Neural crest cell (in vitro differentiated cells): ENCODE measurements at places on chromosomes 2 and 18.
A peak's percentile ranks its signal among the peaks of the same experiment; 100 is the strongest.

DNA sequence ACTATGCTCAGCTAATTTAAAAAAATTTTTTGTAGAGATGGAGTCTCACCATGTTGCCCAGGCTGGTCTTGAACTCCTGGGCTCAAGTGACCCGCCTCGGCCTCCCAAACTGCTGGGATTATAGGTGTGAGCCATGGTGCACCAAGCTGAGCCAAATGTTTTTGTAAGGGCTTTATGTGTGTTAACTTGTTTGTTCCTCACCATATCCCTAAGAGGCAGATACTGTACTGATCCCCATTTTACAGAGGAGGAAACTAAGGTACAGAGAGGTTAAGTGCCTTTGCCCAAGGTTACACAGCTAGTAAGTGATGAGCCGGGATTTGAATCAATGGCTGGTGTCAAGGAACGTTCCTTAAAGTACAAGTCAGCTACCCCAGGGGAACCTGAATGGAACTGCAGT, 85.3 kb upstream of the KLF7 start:
- H3K27ac ChIP-seq = no peak overlapping the region
- peaks cover 36% of the 10 kb centered on the region for H3K4me1 ChIP-seq
- H3K27me3 ChIP-seq = peaks cover 2% of the 10 kb centered on the region
- H3K4me3 ChIP-seq = no peak overlapping the region
- DNase-seq = no peak

DNA sequence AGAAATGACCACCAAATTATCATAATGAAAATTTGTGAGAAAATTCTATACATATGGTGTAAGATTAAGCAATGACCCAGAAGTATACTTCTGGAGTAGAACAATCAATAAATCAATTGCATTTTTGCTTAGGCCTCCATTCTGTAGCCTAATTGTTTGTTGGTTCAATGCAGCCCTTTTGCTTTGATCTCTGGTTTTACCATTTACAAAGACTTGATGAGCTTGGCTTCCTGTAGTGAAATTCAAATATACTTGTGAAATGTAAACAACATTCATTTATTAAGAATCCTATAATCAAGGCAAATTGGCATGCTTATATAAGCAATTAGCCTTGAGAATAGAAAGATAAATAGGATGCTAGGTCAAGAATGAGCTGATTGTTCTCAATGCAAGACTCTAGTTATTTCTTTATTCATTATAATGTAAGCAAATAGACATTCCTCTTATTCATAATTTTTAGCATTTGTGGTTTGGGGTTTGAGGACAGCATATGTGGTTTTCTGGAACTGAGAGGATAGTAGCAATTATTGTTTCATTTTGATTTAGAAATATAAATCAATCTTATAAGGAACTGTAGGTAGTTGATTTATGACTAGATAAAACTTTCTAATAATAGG, 9.7 kb downstream of the FMNL2 start:
- no peaks in the 10 kb centered on the region for H3K27me3 ChIP-seq
- H3K4me1 ChIP-seq = peaks cover 43% of the 10 kb centered on the region

DNA sequence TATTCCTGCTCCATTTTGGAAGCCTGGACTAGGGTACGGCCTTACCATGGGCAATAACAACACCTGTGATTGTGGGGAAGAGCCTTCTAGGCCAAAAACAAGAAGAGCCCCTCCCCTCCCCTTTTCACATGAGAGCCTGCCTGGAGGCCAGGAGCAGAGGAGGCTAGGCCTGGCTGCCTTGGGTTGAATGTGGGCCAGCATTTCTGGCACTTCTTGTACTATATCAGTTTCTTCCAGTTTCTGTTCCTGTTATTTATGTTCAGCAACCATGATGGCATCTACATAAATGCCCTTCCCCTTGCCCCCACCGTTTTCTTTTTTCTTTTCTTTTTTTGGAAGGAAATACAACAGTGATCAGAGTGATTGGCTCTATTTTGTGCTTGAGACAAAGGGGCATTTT, 58.4 kb downstream of the KCTD18 start:
- H3K4me1 ChIP-seq = peaks cover 3% of the 10 kb centered on the region
- no peak overlapping the region for H3K4me3 ChIP-seq
- no peak for DNase-seq
- H3K27ac ChIP-seq = no peak overlapping the region

DNA sequence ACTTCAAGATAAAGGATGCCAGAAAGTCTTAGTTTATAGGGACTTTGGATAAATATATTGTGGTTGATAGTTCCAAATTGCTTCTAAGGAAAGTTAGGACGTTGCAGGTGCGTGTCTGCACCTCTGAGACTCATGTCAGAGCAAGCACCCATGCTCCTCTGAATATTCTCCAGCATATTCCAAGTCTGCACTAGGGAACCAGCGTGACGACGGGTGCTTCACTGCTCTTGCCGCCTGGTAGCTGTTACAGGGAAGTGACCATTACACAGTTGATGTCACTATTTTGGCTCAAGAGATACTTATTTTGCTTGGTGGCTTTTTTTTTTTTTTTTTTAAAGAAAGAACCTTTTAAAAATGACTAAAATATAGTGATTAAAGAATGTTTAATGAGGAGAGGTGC, 35.6 kb downstream of the GATA6 start:
- H3K4me3 ChIP-seq = no peak overlapping the region
- H3K4me1 ChIP-seq = peaks cover 7% of the 10 kb centered on the region
- DNase-seq = no peak
- H3K27ac ChIP-seq = no peak overlapping the region
- H3K36me3 ChIP-seq = no peaks in the 10 kb centered on the region

DNA sequence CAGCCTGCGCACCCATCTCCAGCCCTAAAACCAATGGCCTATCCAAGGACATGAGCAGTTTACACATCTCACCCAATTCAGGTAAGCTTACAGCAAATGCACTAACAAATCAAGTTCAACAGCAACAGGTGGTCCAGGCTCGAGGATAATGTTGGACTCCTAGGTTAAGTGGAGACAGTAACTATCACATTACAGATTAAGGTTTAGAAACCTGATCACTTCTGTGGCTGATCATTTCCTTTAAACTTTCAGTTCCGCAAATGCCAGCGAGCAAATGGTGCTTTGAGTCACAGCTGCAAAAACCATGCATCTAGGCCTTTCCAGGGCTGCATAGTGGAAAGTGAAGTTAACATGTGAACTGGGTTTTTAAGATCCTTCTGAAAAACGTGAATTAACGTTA, 259.4 kb downstream of the GBX2 start:
- no peak for DNase-seq
- H3K4me3 ChIP-seq = no peak overlapping the region
- no peaks in the 10 kb centered on the region for H3K27me3 ChIP-seq
- peaks cover 12% of the 10 kb centered on the region for H3K36me3 ChIP-seq

DNA sequence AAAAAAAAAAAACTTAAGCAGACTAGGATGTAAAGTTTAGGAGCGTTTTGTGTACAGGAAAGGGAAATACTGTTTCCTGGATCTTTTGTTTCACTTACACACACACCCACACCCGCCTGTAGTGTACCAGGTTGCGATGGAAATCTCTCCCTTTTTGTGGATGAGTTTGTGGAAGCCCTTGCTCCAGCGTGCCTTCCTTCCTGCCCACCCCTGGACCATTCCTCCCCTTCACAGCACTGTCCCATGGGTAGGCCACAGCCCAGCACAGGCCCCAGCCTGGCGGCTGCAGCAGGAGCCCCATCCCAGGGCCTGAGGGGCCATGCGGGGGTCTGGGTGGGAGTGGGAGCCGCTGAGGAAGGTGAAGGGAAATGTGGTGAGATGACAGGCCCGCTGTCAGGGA, 15.1 kb downstream of the MALL start:
- H3K27ac ChIP-seq = no peak overlapping the region
- H3K4me3 ChIP-seq = no peak overlapping the region
- no peak for DNase-seq
- H3K4me1 ChIP-seq = no peaks in the 10 kb centered on the region
- no peaks in the 10 kb centered on the region for H3K36me3 ChIP-seq

DNA sequence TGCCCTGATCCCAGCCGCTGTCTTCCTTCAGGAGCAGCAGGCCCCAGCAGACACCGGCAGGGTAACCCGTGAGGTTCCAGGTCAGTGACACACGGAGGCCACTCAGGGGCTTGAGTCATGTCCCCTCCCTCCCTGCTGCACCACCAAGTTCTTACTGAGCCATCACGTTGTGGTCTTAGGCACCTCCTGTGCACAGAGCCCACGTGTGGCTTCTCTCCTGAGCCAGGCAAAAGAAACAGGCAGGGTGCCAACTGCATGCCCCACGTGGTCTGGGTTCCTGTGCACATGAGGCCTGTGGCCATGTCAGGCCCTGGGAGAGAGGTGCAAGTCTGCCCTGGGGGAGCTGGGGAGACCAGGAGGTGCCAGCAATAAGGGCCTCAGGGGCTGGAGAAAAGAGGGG, 264.8 kb downstream of the KLHL29 start:
- no peak overlapping the region for H3K4me3 ChIP-seq
- DNase-seq = no peak

DNA sequence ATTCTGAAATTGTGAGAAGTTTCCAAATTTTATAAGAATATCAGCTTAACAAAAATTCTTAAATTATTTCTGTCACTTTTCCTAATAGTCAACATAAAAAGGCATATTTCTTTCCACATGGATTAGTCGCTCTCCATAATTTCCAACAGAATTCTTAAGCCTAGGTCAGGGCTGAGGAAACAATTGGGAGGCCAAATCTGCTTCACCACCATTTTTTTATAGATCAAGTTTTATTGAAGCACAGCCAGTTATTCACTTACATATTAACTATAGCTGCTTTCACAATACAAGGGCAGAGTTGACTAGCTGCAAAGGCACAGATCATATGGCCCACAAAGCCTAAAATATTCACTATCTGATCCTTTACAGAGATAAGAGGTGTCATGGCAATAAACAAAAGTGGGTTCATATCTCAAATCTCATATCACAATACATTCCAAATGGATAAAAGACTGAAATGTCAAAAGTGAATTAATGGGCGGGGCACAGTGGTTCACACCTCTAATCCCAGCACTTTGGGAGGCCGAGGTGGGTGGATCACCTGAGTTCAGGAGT, 18.7 kb downstream of the MEMO1 start:
- no peak overlapping the region for H3K4me3 ChIP-seq
- H3K27me3 ChIP-seq = no peaks in the 10 kb centered on the region
- DNase-seq = no peak

DNA sequence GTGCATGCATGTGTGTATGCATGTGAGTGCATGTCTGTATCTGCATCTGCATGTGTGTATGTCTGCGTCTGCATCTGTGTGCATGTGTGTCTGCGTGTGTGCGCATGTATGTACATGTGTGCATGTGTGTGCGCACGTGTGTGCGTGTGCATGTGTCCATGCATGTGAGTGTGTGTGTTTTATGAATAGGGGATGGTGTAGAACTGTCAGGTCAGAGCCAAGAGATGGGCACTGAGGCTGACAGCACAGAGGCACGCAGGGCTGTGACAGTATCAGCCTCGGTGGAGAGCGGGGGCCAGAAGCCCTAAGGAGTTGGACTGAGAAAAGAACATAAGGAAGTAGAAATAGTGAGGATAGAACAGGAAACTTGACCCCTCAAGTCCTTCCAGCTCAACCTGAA, 494.0 kb upstream of the MYT1L start:
- peaks cover 7% of the 10 kb centered on the region for H3K4me1 ChIP-seq
- no peak overlapping the region for H3K27ac ChIP-seq
- no peak overlapping the region for H3K4me3 ChIP-seq
- peaks cover 3% of the 10 kb centered on the region for H3K27me3 ChIP-seq
- no peaks in the 10 kb centered on the region for H3K36me3 ChIP-seq

GRCh38 chr2:227117027-227117426, 47.0 kb downstream of the COL4A4 start:
- no peaks in the 10 kb centered on the region for H3K36me3 ChIP-seq
- H3K4me1 ChIP-seq = no peaks in the 10 kb centered on the region
- no peaks in the 10 kb centered on the region for H3K27me3 ChIP-seq
- H3K27ac ChIP-seq = no peak overlapping the region

DNA sequence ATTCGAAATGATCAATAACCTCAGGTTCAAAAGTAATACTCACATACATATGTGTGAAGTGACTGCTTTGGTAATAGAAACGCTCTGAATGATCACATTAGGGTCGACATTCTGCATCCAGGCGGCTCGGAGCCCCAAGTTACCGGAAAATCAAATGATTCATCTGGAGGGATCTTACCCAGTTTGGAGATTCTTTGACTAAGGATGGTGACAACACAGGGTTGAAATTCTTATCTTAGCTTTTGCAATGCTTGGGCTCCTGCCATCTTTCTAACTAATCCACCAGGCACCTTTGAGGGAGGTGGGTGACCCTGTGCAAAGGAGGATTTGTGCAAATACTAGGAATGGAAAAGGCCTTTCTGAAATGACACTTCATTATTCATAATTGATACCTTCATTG, 10.8 kb downstream of the GBX2 start:
- H3K36me3 ChIP-seq = peaks cover 5% of the 10 kb centered on the region
- no peak overlapping the region for H3K4me3 ChIP-seq
- peaks cover 68% of the 10 kb centered on the region for H3K27me3 ChIP-seq
- DNase-seq = no peak
- H3K27ac ChIP-seq = no peak overlapping the region

GRCh38 chr2:144560251-144560650, 40.3 kb upstream of the ZEB2 start:
- H3K4me3 ChIP-seq = no peak overlapping the region
- no peaks in the 10 kb centered on the region for H3K36me3 ChIP-seq
- no peak for DNase-seq
- no peak overlapping the region for H3K27ac ChIP-seq
- H3K27me3 ChIP-seq = no peaks in the 10 kb centered on the region

DNA sequence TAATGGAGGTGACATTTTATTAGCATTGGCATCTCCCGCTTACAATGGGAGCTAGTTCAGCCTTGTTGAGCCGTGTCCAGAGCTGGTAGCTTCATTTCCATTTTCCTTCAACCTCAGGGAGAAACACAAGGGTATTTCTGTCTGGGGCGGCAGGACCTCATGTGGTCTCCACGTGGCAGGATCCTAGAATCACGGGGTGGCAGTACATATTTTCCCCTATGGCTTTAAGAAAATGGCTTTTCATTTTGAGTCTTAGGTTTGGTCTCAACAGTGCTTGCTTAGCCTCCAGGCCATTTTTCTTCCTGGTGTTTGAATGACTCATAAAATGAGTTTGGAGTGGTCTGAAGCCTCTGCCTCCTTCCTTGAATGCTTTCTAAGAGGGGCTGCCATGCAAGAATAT, 20.3 kb downstream of the CABLES1 start:
- peaks cover 32% of the 10 kb centered on the region for H3K4me1 ChIP-seq
- H3K27ac ChIP-seq = no peak overlapping the region
- H3K36me3 ChIP-seq = no peaks in the 10 kb centered on the region
- no peaks in the 10 kb centered on the region for H3K27me3 ChIP-seq

DNA sequence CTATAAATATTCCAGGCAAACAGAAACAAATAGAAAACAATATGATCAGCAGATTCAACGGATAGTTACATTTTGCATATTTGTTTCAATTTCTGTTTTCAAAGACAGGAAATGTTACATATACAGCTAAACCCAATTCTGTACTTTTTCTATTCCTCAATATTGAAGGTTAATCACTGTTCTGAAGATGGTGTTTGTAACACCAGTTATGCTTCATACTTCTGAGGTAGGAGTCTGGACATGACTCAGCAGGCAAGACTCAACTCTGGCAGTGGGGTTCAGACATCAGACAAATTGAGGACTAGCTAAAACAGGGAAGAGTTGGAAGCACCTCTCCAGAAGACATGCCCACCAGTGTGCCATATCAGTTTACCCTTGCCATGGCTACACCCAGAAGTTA, 16.6 kb downstream of the SERPINB13 start:
- peak overlapping the region; percentile 15 for H3K27ac ChIP-seq
- H3K36me3 ChIP-seq = no peaks in the 10 kb centered on the region
- H3K27me3 ChIP-seq = no peaks in the 10 kb centered on the region
- no peak for DNase-seq
